ENCODE measurements at places on chromosomes 2 and 18. TPM values are rescaled to one million over a fixed set of nuclear protein-coding genes. Genes with fewer than 3 reads are reported as not detected.

DNA sequence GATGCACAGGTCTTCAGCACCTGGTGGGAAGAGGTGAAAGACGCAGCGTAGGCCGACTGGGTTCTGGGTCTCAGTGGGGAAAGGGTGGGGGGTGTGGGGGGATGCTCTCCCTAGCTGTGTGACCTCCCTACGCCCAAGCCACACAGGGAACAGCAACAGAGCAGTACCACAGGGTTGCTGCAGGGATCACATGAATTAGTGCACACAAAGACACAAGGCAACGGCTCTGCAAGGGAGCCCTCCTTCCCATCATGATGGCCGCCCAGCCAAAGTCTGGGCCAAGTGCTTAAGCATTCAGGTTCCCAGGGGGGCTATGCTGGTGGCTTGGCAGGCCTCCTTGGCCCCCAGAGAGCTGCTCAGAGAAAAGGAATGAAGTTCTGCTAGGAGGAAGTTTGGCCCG lies 28.2 kb upstream of the GBX2 start:
- H3K36me3 ChIP-seq: no peaks in the 10 kb centered on the region
- H3K27me3 ChIP-seq: no peaks in the 10 kb centered on the region
- no peaks in the 10 kb centered on the region for H3K4me1 ChIP-seq
- H3K27ac ChIP-seq: no peak overlapping the region
- DNase-seq: no peak

DNA sequence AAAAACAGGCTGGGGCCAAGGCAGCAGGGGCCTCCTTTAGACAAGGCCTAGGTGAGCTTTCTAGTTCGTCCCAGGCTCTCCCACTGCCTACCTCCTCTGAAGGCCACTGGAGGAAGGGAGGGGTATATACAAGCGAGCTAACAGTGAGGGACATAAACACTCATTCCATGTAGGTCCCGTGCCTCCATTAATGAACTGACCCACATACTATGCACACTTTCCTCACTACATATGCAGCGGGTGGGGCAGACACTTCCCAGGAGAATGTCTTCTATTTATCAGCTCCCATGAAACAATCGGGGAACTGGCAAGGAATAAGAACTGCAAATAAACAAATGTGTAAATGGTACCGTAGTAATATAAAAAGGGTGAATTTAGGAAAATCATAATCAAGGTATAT lies 336.5 kb downstream of the NBAS start:
- H3K36me3 ChIP-seq: peaks cover 24% of the 10 kb centered on the region
- H3K4me3 ChIP-seq: no peak overlapping the region
- no peaks in the 10 kb centered on the region for H3K27me3 ChIP-seq
- H3K27ac ChIP-seq: no peak overlapping the region
- no peak for DNase-seq
- H3K4me1 ChIP-seq: no peaks in the 10 kb centered on the region

DNA sequence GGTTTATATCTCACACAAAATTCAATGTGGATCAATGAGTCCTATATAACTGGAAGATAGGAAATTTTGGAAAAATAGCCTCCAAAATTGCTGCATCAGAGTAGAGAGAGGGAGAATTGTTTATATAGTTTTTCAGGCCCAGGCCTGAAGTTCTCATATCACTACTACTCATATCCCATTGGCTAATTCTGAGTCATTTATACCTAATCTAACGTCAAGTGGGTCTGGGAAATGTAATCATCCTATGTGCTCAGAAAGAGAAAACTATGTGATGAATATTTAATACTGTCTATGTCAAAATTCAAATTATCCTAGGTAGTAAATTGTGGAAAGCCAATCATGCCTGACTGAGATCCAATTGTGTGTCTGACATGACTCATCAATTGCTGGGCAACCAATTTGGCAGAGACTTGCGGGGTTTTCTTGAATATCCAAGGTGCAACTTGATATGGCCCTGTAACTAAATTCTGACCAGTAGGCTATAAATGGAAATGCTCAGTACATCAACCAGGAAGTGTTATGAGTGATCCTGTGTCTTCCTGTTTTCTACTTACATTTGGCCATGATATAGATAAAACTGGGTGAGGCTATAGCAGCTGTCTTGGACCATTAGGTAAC lies 744.4 kb downstream of the KCNJ3 start:
- H3K27ac ChIP-seq: no peak overlapping the region
- DNase-seq: no peak
- H3K36me3 ChIP-seq: no peaks in the 10 kb centered on the region
- H3K27me3 ChIP-seq: no peaks in the 10 kb centered on the region
- no peak overlapping the region for H3K4me3 ChIP-seq

Gene GPR17
- not detected for total RNA-seq

Gene LYPD6B
- total RNA-seq: not detected

Measured in activated CD8-positive, alpha-beta T cell treated with anti-CD3 and anti-CD28 coated beads for 36 hours (primary cell).